ENCODE measurements at places on chromosomes 4 and X.
A peak's percentile ranks its signal among the peaks of the same experiment; 100 is the strongest.

DNA sequence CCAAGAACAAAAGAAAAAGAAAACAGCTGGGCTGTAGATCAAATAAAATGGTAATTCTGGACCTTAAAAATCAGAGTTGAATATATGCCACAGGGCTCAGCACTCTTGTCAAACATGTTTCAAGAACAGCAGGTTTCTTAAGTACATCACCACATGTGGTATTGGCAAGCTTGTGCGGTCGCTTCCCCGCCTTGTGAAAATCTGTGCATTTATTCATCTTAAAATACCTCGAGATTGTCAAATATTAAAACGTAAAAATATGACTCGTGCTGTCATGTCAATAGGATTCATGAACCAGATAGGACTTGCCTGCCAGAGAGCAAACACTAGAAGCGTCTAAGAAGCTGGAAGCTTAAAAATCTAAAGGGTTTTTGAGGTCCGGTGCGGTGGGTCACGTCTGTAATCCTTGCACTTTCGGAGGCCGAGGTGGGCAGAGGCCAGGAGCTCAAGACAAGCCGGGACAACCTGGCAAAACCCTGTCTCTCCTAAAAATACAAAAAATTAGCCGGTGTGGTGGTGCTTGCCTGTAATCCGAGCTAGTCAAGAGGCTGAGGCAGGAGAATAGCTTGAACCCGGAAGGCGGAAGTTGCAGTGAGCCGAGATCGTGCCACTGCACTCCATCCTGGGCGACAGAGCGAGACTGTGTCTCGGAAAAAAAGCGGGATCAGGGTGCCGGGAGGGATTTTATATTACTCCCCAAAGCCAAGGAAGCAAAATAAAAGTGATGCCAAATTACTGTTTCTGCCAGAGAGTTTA is 40.2 kb upstream of the TMEM154 start:
- DNase-seq, result no peak

DNA sequence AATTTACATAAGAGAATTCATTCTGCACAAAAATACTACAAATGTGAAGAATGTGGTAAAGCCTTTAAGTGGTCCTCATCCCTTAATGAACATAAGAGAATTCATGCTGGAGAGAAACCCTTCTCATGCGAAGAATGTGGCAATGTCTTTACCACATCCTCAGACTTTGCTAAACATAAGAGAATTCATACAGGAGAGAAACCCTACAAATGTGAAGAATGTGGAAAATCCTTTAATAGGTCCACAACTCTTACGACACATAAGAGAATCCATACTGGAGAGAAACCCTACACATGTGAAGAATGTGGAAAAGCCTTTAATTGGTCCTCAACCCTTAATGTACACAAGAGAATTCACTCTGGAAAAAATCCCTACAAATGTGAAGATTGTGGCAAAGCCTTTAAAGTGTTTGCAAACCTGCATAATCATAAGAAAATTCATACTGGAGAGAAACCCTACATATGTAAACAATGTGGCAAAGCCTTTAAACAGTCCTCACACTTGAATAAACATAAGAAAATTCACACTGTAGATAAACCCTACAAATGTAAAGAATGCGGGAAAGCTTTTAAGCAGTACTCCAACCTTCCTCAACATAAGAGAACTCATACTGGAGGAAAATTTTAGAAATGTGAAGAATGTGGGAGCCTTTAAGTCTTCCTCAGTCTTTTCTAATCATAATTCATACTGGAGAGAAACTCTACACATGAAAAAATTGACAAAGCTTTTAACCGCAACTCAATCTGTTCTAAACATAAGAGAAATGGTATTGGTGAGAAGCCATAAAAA is 37.4 kb downstream of the ZNF718 start:
- DNase-seq, result no peak

DNA sequence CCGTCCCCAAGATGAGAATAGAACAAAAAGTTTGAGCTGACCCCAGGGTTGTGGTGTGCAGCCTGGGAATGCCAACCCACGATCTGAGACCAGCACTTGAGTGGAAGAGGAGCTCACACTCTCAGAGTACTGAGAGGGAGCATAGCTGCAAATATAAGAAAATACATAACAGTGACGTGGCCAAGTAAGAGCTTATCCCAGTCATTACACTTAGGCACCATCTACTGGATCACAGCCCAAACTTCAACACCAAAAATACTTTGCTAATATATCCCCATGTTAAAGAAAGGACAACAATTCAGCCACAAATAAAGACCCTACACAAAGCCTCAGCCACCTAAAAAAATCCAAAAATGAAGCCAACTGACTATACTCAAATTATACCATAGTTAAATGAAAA is 33.3 kb upstream of the CXCL6 start:
- DNase-seq, result no peak

- DNase-seq, result no peak
Measured at GRCh38 chr4:128663325-128663724, 146.2 kb upstream of the JADE1 start.

- no peak for DNase-seq
Measured at GRCh38 chr4:19024047-19024446, 1002.5 kb upstream of the LCORL start.

DNA sequence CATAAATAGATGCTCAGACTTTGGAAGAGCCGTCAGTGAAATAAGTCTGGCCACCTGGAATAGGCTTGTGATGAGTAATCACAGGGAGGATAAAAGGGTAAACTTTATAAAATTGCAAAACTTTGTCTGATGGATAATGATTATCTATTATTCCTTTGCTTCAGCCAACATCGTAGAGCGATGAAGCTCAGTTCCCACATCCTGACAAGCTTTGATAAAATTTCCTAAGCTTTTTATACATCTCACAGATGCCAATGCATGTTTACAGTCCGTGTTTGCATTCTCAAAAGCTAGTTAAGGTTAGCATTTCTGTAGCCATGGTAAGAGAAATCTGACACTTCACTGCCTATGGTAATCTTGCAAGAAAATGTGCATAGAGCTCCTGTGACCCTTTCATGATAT is 15.4 kb upstream of the UGDH start:
- no peak for DNase-seq

- DNase-seq, result no peak
Measured at GRCh38 chr4:183934761-183935160, 29.7 kb downstream of the STOX2 start.

- DNase-seq, result peak; percentile 62
Measured at GRCh38 chr4:1981251-1982058, 27.3 kb downstream of the NELFA start.

DNA sequence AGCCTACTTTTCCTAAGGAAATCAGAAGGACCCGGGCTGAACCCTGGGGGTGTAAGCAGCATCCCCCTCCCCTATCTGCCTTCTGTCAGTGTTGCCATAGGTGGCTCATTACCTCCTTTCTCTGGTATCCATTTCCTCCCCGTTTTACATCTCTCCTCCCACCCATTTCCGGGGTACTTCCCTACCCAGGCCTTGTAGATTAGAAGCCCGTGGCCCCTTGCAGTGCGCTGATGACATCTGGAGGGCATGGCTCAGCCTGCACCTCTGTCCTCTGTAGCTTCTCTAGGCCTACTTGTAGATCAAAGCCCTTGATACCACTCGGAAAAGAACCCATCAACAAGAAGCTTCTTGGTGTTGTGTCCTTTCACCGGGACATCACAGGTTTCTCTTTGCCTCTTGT is 71.8 kb downstream of the NBDY start:
- no peak for DNase-seq

GRCh38 chr4:153169776-153170175 is 34.5 kb upstream of the TRIM2 start:
- DNase-seq, result no peak

- DNase-seq, result no peak
Measured at GRCh38 chrX:39633293-39633692, 464.5 kb downstream of the BCOR start.

- DNase-seq, result peak; percentile 24
Measured at GRCh38 chr4:95510145-95510544, 38.6 kb downstream of the UNC5C start.

GRCh38 chrX:103310555-103311398 is at the start of gene BEX2:
Gene BEX2, minus strand, starts transcription at chrX:103310990. Its CDS starts 1,014 bp downstream, at chrX:103309976.
- DNase-seq, result no peak

DNA sequence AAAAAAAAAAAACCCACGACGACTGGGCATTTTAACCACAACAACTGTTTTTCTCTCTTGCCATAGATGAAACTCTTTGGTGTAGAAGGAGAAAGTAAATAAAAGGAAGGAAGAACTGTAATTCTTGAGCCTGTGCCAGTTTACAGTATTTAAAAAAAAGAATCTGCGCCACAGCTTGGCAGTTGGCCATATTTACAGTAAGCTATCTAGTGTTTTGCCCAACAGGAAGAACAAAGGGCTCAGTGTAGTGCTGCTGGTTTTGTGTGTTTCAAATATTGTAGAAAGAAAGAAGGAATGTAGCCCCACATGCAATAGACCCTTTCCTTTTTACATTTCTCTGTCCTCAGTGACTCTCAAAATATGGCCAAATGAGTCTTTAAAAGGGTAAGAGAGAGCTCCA is 66.1 kb downstream of the NR3C2 start:
- DNase-seq, result peak; percentile 23

GRCh38 chrX:109485470-109486340 is 3.8 kb upstream of the GUCY2F start:
- peak; percentile 75 for DNase-seq

GRCh38 chr4:141432000-141432712 is 204.2 kb upstream of the IL15 start:
- DNase-seq, result peak; percentile 46

DNA sequence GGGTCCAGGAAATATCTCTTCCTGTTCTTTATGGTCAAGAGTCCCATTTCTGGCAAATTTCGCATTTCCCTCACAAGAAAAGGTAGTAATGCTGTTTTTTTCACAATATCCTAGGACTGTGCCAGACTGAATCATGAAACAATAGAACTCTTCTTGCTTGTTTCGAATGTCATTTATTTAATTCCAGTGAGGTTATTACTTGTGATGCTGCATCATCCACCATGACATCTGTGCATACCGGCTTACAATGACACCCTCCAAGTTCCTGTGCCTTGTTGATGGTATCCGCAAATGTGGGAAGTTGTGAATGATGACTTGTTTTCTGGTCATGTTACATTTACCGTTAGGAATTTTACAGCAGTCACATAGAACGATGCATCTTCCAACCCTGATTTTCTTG is 42.9 kb upstream of the SPRY1 start:
- no peak for DNase-seq

DNA sequence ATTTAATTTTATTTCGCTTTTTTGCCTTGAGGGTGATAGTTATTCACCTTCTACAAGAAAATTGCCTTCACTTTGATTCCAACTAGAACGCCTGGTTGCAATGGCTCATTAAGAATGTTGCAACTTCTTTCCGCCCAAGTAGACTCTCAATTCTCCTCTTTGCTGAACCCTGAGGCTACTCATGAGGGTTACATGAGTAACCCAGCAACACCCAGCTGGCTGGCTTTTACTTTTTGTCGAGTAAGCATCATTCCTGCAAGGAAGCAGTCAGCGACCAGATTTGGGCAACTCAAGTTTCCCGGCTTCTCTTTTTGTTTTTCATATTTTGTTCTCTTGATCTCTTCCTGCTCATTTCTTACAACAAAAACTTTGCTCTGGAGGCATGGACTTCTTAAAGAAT is 495.4 kb downstream of the PACRGL start:
- peak; percentile 39 for DNase-seq

DNA sequence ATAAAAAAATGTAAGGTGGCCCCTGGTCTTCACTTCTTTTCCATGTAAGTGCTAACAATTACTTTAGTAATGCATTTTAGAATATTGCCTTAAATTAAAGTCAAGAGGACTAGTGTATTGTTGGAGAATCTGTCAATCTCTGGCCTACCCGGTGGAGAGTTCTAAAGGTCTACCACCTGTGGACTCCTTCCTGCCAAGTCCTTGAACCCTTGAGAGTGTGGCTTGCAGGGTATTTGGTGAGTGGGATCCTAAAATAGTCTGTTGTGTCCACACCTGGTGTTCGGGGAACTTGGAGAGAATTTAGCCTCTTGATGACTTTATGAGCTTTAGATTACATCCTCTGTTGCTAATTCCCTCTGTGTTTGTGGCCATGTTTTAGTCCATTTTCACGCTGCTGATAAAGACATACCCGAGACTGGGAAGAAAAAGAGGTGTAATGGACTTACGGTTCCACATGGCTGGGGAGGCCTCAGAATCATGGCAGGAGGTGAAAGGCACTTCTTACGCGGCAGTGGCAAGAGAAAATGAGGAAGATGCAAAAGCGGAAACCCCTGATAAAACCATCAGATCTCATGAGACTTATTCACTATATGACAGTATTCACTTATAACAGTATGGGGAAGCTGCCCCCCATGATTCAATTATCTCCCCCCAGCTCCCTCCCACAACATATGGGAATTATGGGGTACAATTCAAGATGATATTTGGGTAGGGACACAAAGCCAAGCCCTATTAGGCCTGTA is 23.8 kb downstream of the DDIT4L start:
- no peak for DNase-seq

DNA sequence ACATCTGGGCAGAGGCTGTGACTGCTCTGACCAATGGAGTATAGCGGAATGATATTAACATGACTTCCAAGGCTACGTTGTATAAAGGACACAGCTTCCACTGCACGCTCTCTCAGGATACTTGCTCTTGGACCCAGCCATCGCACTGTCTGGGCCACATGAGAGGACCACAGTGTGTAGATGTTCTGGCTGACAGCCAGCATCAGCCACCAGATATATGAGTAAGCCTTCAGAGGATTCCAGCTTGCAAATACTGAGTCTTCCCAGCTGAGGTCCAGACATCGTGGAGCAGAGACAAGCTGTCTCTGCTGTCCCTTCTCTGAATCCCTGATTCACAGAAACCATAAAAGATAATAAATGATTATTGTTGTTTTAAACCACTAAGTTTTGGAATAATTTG is 146.8 kb upstream of the USP9X start:
- peak; percentile 32 for DNase-seq

GRCh38 chrX:23732704-23733103 is 10.4 kb downstream of the ACOT9 start:
- no peak for DNase-seq

DNA sequence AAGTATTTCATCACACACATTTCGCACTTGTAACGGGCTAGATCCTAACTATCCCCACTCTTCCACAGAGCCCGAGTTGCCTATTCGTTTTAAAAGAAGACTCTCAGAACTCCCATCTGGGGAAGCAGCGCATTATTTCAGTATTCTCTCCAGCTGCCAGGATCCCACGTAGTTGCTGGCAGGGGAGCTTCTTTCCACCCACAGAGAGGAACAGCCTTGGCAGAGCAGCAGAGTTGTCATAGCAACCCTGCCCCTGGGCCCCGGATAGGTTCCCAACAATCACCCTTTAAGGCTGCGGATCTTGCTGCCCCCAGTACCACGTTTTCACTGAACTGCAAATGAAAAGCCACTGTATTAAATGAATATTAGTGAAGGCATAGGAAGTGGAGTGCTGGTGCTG is 106.7 kb downstream of the GPM6A start:
- DNase-seq, result no peak

- no peak for DNase-seq
Measured at GRCh38 chr4:42133006-42133405, 19.4 kb downstream of the BEND4 start.
